ENCODE measurements at places on chromosomes 12 and 14.

DNA sequence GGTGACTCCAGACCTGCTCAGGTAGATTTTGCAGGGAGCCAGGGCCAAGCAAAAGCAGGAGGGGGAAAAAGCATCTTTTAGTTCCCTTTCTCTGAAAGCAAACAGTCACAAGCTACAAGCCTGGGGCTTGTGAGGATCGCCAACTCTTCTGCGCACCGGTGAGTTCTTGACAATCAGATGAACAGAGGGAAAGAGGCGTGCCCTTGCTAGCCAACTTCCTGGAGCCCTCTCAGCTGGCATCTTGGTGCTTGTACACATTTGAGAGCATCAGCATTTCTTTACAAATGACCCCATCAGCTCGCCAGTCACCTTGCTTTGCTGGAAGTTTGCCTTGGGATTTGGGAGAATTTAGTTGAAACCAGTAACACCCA is 55.5 kb downstream of the ZNF664 start:
- DNase-seq, result no peak

DNA sequence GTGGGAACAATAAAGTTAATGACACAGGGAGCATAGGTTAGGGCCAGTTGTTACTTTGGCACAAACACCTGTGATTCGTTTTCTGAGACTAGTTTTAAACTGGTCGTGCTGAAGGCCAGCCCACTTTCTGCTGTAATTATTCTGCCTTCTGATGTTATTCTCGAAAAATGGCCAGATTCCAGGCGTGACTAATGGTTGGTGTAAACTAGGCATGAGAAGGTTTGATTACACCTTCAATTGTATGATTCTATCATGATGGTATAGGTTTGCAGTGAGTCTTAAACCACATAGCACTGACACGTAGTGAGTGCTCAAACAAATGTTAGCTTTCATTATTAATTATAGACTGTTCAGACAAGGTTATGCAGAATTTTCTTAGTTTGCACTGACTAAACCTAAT is 39.0 kb downstream of the CKB start:
- DNase-seq, result no peak

- DNase-seq, result peak; percentile 70
These were observed 7.6 kb downstream of the EGLN3 start for GRCh38 chr14:33943096-33943883.

DNA sequence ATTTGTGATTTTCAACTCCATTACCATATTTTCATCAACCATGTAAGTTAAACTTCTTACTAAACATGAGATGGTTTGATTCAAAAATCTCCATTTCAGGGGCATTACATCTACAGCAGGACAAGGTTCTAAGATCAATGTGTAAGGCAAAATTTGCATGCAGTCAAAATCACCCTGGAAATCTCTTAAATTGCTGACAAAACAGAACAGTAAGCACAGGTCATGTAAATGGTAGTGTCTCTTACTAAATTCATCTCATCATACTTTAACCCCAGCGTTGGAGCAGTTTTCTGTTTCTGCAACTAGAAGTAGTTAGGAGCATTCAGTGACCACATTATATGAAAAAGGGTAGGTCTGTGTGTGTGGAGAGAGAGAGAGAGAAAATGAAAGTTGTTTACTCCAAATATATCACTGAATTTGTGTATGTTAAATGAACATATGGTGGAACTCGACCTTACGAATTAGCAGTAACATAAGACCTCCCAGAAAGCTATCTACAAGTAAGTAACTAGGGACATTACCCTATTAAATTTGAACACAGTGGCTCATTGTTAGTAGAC is 227.5 kb downstream of the SSPN start:
- DNase-seq, result no peak

DNA sequence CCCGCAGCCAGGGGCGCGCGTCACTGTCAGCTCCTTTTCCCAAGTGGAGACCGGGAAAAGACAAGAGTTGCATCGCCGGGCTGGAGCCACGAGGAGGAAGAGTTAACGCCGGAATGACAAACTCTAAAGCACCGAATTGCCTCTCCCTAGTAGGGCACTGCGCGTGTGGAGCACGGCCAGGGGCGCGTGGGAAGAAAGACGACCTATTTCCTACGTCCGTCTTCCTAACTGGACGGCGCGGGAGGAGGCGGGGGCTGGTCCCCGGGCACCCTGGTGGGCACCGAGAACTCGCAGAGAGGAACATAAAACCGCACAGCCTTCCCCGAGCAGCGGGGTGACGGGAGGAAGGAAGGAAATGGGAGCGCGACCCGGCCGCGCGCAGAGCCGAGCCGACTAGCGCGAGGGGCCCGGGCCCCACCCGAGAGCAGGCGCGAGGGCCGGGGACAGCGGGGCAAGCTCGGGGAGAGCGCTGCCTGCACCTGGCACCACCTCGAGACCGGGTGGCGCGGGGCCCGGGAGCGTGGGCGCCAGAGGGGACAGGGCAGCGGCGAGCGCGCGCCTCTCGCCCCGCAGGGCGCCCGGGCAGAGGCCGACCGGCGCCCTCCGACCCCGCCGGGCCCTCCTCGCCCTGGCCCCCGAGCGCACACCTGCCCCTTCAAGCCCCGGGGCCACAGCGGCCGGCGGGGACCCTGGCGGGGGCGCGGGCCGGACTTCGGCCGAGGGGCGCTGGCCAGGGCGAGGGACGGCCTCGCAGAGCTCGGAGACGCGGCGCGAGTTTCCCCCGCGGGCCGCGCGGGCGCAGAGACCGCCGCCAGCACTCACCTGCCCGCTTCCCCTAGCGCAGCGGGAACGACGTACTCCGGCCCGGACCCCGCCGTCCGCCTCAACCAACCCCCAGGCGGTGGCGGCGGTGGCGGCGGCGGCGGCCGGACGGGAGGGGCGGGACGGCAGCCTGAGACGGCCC is at the start of gene SETD3:
SETD3 (minus strand) TSS at position 954 of the 964 bp plus-strand sequence. CDS start 15,054 bp downstream, outside the sequence.
- peak; percentile 12 for DNase-seq

DNA sequence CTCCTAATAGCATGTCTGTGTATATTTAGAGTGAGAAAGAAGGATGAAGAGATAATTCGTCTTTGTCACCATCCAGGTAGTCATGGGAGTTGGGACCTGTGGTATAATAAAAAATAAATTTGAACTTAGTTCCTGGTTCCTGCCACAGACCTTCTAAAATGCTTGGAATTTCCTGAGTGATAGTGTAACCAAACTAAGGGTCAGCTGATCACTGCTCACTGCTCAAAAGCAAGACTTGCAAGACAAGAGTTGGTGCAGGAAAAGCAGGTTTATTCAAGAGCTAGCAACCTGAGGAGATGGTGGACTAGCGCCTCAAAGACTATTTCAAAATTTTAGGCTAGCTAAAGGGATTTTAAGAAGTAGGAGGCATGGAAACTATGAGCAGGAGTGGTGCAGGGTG is 19.1 kb downstream of the ANG start:
- DNase-seq, result no peak

- no peak for DNase-seq
These were observed 10.7 kb downstream of the MED13L start for GRCh38 chr12:116266631-116267349.

DNA sequence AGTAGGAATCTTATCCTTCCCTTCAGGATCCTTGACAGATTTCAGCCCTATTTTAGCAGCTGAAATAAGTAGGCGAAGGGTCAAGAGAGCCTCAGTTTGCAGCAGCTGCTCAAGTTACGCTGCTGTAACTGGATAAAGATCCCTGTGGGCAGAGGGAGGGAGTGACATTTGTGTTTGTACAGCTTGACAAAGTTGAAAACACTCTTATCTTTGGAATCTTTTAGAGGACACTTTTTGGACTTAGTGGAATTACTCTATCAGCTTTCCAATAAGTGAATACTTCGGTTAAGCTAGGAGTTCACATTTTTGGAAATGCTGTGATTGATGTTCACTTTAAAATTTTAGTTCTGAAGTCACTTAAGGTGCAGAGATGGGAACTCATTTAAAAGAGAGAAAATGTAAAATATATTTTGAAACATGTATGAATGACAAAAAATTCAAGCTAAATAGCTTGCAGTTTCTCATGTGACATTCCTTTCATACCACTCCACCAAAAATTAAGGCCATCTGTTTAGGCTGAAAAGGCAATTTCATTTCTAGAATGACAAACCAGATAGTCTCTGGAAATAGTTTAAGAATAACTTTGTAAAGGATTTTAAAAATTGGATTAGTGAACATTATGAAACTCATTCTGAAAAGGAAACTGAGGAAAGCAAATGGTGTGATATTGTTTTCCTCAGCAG is 55.2 kb downstream of the SLC38A4 start:
- DNase-seq, result no peak

GRCh38 chr12:124404162-124404784 is 109.4 kb downstream of the RFLNA start:
- DNase-seq, result no peak

DNA sequence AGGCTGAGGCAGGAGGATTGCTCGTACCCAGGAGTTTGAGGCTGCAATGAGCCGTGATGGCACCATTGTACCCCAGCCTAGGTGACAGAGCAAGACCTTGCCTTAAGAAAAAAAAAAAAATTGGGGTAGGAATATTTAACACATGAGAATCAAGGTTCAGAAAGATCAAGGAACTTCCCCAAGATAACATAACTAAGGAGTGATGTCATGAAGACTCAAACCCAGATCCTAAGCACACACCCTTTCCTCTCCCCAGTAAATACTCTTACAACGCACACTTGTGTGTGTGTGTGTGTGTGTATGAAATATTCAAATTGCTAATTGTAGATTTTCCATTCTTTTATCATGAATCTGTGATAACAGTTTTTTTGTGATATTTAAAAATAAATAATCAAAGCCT is 90.6 kb upstream of the NUDT4 start:
- no peak for DNase-seq

GRCh38 chr12:105814283-105814682 is 324.5 kb downstream of the NUAK1 start:
- DNase-seq, result peak; percentile 89

GRCh38 chr12:102480406-102480805 is at the start of gene IGF1:
TSS of gene IGF1 (minus strand) at chr12:102480563. CDS start at chr12:102480381, 182 bp downstream.
- no peak for DNase-seq

DNA sequence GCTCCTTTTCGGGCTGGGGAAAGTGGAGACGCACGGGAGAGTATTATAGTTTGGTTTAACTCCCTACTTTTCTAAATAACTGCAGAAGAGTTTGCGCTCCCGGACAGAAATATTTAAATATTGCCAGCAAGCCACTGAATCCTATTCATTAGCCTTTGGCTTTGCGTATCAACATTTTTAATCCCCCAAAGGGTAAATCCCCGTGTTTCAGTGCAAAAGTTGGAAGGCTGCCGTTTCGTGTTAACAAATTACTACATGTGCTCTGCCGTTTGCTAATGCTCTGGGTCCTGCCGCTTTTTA is 372 bp upstream of the DPF3 start:
- DNase-seq, result no peak

DNA sequence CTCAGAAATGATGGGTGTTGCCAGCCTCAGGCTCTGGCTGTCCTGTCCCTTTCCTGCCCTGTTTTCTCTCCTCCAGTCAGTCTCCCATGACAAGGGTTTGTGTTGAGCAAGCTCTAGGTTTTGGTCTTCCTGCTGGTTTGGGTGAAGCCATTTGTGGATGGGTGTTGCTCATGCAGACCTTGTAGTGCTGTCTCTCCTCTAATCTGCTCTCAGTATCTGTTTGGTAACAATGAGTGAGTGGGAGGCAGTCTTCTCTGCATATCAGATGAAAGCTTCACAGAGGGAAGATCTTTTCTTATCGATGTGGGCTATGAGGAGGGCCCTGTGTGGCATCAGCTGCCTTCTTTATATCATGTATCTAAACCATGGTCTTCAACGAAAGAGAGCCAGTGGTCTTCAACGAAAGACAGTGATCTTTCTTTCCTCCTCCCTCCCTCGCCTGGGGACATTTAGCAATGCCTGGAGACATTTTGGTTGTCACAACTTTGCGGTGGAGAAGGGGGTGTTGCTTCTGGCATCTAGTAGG is 3.6 kb downstream of the CMA1 start:
- no peak for DNase-seq

GRCh38 chr14:63535918-63536317 is 7.3 kb downstream of the PPP2R5E start:
- DNase-seq, result no peak

DNA sequence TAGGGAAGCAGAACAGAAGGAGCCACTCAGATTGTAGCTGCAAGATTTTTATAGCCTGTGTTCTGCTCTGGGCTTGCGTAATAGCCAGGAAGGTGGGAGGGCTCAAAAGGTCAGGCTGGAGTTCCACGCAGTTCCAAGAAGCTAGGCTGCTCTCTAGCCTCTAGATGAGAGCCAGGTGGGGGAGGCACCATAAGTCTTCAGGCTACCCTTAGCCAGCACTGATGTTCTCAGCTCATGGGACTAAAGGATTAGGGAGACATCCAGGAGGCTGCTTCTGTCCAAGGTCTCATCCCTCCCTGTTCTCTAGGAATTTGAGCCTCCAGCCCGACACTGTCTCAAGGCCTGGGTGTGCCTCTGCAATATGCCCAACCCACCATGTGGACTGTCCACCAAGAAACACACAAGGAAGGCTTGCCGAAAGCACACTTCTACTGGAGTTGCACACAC is 1.7 kb downstream of the LMBR1L start:
- DNase-seq, result no peak

- DNase-seq, result no peak
These were observed 83.2 kb downstream of the SLC38A6 start for GRCh38 chr14:61064210-61064609.

GRCh38 chr14:91036741-91037469 is 23.5 kb downstream of the RPS6KA5 start:
- DNase-seq, result no peak

- no peak for DNase-seq
These were observed 354.4 kb downstream of the NELL2 start for GRCh38 chr12:44521702-44522101.

- DNase-seq, result no peak
These were observed 232.5 kb downstream of the BCL11B start for GRCh38 chr14:99039331-99040041.

DNA sequence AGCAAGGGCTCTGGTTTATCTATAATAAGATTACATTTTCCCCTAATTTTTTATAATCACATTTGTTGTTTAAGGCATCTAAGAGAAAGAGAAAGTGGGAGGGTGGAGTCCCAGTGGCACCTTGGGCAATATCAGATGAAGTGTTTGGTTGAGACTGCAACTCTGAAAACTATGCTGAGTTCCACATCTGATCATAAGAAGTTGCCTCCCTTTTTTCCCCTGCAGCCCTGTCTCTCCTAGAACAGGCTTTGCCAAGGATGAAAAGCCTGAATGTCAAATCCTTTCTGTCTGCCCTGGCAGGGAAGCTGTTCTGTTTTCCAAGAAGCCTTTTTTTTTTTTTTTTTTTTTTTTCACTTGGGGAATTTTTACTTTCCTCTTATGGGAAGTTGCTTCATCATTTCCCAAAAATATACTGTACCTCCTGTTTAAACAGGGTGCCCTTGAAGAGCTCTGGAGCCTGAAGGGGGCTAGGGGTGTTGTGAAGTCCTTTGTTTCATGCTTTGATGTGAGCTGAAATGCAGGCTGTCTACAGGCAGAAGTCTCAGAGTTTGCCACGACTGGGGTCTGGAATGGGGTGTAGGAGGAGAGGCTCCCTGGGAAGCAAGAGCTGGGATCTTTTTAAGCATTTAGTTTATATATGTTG is 71.3 kb downstream of the SUSD6 start:
- no peak for DNase-seq

Data from NCI-H526 treated with DMSO at 0.1 percent for 48 hours (cell line).